ENCODE measurements at places on chromosomes 11 and 22.

- DNase-seq = no peak
Observed at GRCh38 chr11:74256378-74257133, 54.9 kb downstream of the P4HA3 start.

- no peak for DNase-seq
Observed at GRCh38 chr11:30326114-30326778, 3.3 kb downstream of the ARL14EP start.

DNA sequence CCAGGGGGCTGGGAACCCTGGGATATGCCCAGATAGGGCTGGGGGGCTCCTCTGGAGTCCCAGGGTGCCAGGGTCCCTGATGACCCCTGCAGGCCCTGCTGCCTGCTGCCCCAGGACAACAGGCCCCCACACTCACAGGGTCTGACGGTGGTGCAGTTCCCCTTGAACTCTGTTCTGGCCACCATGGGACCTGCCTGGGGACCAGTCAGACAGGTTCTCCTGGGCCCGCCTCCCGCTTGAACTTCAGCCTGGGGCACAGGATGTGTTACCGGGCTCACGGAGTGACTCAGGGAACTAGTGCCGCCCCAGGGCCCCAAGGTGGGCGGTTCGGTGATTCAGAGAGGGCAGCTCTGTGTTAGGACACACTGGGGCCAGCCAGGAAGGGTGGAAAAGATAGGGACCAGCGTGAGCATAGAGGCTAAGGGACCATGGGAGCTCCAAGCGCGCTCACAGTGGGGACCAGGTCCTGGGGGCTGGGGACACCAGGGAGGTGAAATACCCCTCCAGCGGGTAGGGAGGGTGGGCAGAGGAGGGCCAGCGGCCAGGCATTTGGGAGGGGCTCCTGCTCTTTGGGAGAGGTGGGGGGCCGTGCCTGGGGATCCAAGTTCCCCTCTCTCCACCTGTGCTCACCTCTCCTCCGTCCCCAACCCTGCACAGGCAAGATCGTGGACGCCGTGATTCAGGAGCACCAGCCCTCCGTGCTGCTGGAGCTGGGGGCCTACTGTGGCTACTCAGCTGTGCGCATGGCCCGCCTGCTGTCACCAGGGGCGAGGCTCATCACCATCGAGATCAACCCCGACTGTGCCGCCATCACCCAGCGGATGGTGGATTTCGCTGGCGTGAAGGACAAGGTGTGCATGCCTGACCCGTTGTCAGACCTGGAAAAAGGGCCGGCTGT, 21.5 kb upstream of the TXNRD2 start:
- DNase-seq = peak; percentile 84

DNA sequence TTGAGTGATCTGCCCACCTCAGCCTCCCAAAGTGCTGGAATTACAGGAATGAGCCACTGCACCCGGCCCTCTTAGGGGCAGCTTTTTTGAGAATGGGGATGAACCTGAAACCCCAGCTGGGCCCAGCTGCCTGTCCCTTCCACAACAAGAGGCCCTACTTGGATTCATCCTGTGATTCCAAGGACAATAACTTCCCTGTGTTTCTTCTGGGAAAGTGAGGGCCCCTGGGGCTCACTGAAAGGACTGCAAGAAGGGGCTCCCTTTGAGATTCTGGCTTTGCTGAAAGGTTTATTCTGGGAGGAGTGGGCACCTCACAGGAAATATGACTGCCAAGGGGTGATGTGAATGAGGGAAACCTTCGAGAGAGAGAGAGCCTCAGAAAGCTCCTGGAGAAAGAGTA, 12.3 kb upstream of the GNAZ start:
- DNase-seq = no peak

DNA sequence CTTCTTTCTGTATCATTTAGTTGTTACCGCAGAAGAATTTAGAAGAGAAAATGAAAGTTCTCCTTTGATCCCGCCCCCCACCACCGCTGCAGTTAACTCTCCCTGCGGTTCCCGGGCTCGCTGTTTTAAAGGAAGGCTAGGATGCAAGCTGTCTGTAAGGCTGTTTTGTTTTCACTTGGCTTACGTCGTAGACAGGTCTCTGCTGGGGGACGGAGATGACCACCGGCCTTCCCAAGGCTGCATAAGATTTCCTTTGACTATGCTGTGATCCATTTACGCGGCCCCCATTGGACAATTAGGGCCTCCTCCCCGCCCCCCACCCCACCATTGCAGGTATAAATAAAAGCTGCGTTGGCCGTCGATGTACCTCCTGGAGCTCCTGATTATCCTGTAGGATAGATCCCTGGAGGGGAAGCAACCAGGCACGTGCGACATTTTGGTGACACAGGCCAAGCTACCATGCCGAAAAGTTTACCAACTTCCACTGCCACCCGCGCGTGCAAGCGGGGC, 1.4 kb upstream of the CPT1A start:
- DNase-seq = no peak

DNA sequence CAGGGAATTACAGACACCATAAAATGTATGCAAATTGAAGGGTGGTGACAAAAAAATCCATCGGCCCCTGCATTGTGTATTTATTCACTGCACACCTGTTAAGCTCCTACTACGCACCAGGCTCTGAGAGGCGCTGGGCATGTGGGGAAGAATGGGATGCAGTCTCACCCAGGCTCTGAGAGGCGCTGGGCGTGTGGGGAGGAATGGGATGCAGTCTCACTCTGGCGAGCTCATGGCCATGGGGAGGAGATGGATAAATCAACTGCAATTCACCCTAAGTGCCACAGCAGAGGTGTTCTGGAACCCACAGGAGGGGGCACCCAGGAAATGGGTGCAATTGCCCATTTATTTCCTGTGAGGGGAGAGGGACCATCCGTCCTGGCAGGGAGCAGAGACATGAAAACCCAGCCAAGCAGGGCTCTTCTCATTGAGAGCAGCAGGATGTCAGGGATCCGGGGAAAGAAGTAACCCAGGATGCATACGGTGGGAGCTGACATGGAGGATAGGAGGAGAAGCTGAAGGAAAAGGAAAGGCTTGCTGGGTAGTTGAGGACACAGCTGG, 798.7 kb downstream of the TBC1D22A start:
- no peak for DNase-seq

Measured in keratinocyte (primary cell).